ENCODE measurements at places on chromosomes 4 and X.
A peak's percentile ranks its signal among the peaks of the same experiment; 100 is the strongest.

GRCh38 chrX:155215443-155216178 is 649 bp upstream of the VBP1 start:
- DNase-seq = no peak

DNA sequence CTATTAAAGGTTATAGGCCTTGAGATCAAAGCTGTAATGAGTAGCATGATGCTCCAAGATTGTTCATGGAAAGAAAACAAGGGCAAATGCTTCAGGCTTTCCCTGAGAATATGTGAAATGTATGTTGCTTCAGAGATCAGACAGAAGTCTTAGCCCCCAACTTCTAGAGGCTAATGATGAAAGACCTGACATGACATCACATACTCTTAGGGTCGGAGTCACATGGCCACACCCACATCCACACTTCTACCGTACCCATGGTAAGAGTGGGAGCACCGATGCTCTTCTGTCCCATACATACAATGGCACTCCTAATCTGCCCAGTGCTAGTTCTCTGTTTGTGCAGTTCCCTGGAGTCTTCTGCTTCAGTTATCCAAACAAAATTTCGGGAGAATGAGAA is 111.9 kb upstream of the ACSL4 start:
- DNase-seq = no peak

DNA sequence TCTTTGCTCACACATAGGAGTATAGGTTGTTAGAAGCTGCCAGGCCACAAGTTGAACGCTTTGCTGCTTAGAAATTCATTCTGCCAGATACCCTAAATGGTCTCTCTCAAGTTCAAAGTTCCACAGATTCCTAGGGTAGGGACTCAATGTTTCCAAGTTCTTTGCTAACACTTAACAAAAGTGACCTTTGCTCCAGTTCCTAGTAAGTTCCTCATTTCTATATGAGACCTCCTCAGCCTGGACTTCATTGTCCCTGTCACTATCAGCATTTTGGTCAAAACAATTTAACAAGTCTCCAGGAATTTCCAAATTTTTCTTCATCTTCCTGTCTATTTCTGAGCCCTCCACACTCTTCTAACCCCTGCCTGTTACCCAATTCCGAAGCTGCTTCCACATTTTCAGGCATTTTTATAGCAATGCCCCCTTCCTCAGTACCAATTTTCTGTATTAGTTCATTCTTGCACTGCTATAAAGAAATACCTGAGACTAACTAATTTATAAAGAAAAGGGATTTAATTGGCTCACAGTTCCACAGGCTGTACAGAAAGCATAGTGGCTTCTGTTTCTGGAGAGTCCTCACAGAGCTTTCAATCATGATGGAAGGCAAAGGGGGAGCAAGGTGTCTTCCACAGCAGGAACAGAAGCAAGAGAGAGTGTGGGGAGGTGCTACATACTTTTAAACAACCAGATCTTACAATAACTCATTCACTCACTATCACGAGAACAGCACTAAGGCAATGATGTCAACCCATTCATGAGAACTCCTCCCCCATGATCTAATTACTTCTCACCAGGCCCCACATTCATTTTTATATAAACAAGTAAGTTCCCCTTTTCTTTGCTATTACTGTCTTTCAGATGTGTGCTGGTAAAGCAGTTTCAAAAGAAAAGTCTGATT is 11.5 kb upstream of the TLR1 start:
- no peak for DNase-seq

DNA sequence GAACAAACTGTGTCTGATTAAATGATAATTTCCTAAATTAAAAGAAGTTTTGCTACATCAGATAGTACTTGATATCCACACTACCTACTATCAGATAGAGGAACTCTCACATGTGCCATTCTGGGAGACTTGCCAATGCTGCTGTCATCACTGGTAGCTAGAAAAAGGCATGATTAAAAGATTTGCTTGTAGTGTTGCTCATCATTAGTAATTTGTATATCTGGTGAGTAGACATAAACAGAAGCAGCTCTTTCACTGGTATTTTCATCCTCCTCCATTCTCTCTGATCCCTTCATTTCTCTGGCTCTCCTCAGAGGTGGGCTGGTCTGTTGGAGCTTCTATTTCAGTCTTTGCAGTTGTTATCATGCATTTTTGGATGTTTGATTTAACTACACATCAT is 56.0 kb downstream of the SPRY1 start:
- DNase-seq = peak; percentile 38

DNA sequence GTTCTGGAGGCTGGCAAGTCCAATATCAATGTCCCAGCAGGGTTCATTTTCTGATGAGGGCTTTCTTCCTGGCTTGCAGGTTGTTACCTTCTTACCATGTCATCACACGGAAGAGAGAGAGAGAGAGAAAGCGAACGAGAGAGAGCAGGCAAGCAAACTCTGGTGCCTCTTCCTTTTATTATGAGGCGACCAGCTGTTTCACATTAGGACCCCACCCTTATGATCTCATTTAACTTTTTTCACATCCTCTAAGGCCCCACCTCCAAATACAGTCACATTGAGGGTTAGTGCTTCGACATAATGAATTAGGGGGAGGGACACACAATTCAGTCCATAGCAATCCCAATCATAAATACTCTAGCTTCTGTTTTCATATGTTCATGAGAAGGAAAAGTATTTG is 10.6 kb upstream of the GPR174 start:
- no peak for DNase-seq

- DNase-seq = no peak
These were observed 704 bp downstream of the FAM3A start for GRCh38 chrX:154515090-154515965.

- no peak for DNase-seq
These were observed 25.9 kb downstream of the TIGD2 start for GRCh38 chr4:89137231-89137630.

GRCh38 chrX:2643880-2644279 is 47.2 kb upstream of the CD99 start:
- DNase-seq = no peak

DNA sequence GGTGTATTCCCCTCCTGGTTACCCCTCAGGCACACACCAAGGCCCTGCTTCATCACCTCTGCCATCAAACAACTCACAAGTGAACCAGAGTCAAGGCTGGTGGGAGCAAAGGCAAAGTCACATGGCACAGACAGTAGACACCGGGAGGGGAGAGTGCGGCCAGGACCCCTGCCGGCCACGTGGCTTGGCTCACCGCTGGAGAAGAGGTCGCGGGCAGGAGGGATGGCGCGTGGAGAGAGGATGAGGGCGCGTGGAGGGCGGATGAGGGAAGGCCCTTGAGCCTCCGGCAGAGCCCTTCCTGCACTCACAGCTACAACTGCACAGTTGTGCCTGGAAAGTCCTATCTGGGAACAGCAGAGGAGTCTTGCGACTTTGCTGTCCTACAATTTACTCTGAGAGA is 104.2 kb upstream of the ADRA2C start:
- DNase-seq = no peak

GRCh38 chrX:48474127-48474526 is 1.9 kb upstream of the FTSJ1 start:
- no peak for DNase-seq
